NCI-H1436 treated with DMSO at 0.1 percent for 48 hours (cell line): ENCODE measurements at places on chromosomes 1 and 21.

- no peak for DNase-seq
These were observed 147.2 kb downstream of the ETS2 start for GRCh38 chr21:38952890-38953289.

GRCh38 chr1:53331446-53332185, 3.7 kb upstream of the LRP8 start:
- no peak for DNase-seq

- no peak for DNase-seq
These were observed 601 bp downstream of the UBE2G2 start for GRCh38 chr21:44800971-44801467.

DNA sequence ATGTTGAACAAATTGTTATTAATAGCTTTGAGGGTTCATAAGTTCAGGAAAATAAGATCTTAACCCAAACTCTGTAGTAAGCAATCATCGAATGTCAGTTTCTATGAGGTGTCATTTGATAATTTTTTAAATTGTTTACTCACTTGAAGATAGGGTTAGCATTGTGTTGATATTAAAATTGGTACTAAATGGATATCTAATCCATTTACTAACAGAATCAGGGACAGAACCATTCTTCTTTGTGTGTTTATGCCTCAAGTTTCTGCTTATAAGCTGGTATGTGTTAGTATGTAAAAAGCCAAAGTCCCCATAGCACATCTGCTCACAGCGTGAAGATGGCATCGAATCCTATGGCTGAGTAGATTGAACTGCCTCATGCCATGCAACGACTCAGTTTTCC, 13.4 kb downstream of the DDR2 start:
- DNase-seq, result no peak

- DNase-seq, result no peak
These were observed 10.4 kb upstream of the SPATC1L start for GRCh38 chr21:46194374-46195334.

- no peak for DNase-seq
These were observed 3.1 kb upstream of the TXNIP start for GRCh38 chr1:145999321-146000024.

DNA sequence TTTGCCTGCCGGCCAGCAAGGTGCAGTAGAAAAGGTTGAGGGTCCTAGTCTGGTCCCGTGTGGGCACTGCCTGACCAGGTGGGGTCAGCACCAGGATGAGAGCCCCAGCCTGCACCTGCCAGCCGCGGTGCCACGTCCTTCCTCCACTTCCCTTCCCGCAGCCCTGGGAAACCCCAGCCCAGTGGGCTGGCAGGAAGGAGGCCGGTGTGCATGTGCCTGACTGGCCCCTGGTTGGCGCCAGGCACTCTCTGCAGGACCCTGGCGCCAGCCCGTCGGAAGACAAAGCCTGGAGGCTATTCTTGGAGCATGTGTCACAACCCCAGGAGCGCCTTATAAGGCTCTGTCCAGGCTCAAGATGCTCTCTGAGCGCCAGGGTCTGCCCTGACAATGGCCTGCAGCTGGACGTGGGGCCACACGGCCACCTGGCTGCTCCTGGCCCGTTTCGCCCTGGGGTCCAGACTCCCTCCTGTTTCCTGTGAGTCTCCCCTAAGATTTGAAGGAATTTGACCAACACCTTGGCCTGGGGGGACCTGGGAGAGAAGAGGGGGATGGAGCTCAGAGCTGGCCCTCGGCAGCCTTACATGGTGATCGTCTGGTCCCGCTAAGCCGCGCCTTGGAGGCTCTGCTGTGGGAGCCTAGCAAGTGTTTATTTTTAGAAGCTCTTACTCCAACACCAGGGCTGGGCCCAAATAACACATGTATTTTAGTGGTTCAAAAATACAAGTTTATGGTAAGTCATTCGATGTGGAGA, 31.9 kb upstream of the POFUT2 start:
- no peak for DNase-seq
